Erythroblast (primary cell): ENCODE measurements at places on chromosomes 11 and 22.
A peak's percentile ranks its signal among the peaks of the same experiment; 100 is the strongest.

- DNase-seq, result no peak
Measured at GRCh38 chr11:92839450-92839849, 130.0 kb upstream of the MTNR1B start.

- DNase-seq, result no peak
Measured at GRCh38 chr11:87803748-87804147, 371.5 kb downstream of the RAB38 start.

- DNase-seq, result peak; percentile 64
Measured at GRCh38 chr11:93921695-93922468, 71.5 kb upstream of the VSTM5 start.

DNA sequence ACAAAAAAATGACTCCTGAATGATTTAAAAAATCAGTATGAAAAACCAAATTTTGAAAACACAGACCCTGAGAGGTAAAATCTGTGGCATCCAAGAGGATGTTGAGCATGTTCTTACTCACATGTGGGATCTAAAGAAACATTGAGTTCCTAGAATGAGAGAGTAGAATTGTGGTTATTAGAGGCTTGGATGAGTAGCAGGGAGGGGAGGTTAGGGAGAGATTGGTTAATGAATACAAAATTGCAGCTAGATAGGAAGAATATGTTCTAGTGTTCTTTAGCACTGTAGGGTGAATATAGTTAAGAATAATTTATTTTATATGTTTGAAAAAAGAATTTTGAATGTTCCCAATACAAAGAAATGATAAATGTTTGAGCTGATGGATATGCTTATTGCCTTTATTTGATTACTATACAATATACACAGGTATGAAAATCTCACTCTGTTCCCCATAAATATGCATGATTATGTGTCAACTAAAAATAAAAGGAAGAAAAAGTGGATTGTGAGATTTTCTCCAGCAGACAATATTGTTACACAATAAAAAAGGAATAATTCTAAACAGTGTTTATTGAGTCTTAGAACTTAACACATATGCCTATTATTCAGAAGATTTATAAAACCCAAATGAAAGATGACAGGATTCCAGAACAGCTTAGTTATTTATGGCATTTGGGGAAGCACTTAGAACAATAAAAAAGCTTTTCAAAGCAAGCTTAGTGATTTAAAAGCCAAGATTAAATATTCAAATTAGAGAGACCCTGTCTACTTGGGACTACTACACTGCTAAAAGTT lies 28.7 kb downstream of the MS4A2 start:
- no peak for DNase-seq

GRCh38 chr22:37759281-37759680 lies 48.5 kb upstream of the GCAT start:
- no peak for DNase-seq

DNA sequence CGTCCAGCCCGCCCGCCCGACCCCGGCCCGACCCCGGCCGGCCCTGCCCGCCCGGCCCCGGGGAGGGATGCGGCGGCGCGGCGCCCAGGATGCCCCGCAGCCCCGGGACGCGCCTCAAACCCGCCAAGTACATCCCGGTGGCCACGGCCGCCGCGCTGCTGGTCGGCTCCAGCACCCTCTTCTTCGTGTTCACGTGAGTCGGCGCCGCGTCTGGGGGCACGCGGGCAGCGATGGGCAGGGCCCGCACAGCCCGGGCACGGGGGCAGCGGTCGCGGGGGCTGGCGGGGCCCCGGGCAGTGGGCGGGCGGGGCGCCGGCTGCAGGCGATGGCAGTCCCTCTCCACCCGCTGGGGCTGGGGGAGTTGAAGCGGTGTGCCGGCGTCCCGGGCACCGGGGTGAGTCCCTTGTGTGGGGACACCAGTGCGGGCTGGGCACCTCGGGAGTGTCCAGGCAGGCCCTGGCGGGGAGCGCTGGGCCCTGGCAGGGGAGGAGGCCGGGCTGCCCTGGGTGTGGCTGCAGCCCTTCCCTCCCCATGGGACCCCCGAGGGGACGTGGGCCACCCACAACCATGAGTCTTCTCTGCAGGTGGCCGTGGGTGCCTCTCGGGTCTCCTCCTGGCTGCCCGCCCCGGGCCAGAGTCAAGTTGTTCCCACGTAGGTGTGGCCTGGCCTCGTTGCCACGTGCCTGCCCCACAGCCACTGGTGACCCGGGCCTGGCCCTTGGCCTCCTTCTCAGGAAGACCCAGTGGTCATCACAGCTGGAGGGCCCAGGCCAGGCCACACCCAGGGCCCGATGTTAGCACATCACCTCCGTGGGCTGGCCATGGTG lies 468 bp downstream of the ZDHHC8 start:
- DNase-seq, result peak; percentile 43

GRCh38 chr11:3099178-3099577 lies 42.0 kb upstream of the CARS1 start:
- no peak for DNase-seq

DNA sequence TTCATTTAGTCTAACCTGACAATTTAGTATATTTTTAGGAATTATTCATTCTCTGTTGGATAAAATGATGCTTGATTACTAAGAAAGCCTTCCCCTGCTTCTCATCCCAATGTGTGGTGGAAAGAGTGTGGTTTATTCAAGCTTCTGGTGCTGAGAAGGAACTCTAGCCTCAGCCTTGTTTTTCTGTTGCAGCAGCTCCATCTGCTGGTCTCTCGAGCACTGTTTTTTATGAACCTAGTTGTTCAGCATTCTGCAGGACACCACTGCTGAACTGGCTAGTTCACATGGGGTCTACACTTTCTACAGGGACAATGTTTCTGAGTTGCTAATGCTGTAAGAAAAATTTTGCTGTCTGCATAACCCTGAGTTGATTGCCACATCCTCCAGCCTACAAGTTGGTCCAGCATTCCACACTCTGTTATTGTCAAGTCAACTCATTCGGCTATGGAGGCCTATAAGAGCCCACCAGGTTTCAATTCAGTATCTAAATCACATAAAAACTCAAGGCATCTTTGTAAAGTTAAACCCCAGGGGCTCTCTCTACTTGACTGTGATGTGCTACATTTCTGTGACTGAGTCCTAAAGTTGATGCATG lies 14.3 kb downstream of the OR2AG2 start:
- peak; percentile 29 for DNase-seq

DNA sequence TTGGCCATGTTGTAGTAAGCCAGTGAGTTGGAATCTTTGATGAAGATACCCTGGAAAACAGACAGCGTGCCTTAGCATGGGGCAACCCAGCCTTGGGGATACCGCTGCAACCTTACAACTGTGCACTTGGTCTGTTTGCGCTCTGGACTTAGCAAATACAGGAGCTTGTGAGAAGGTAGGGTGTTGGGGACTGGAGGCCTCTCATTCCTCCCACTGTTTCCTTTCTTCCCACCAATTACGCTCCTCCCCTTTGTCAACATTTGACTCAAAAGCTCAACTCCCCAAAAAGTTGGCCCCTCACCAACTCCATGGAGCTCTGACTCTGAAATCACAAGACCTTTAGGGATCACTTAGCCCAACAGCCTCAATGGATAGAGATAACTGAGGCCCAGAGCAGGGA lies 7.9 kb upstream of the TBC1D10A start:
- no peak for DNase-seq

- no peak for DNase-seq
Measured at GRCh38 chr11:104106136-104106754, 57.7 kb downstream of the PDGFD start.

- no peak for DNase-seq
Measured at GRCh38 chr11:116302756-116303155, 470.0 kb downstream of the BUD13 start.

DNA sequence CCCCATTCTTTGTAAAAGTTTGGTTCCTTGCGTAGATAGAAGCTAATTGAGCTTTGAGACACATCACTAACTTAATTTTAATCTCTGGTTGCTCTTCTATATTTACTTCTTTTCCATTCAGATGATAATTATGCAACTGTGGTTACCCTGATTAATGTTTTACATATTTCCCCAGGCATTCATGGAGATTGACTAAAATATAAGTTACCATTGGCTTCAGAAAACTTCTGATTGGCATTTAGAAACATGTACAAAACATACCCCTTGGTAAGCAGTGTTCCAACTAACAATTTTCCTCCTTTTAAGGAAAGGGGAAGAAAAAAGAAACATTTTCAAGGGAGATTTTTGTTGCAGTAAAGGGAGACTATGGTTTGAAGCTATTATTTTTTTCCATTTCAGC lies 43.9 kb downstream of the FAT3 start:
- no peak for DNase-seq

GRCh38 chr11:47550288-47551047 lies 2.5 kb downstream of the CELF1 start:
- peak; percentile 63 for DNase-seq

- DNase-seq, result no peak
Measured at GRCh38 chr22:20033045-20033706, 12.3 kb downstream of the TANGO2 start.

GRCh38 chr11:67666676-67667489 lies 7.5 kb downstream of the ALDH3B2 start:
- DNase-seq, result no peak

- no peak for DNase-seq
Measured at GRCh38 chr11:112481893-112482292, 221.2 kb upstream of the PLET1 start.

DNA sequence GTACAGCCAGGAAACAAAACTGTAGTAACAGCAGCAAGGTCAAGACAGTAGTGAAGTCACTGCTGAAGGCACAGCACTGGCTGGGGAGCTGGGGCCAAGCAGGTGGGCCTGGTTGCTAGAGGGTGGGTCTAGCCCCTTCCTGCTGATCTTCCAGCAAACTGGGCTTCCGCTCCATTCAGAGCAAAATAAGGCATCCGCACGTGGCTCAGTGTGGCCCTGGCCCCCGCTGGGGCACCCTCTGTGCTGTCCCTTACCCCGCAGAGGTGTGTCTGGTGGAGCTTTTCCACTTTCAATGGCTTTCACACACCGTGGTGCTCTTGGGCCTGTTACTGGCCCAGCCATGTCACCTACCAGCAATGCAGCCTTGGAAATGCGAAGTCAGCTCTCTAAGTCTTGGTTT lies 162.4 kb upstream of the B3GAT1 start:
- no peak for DNase-seq

GRCh38 chr11:102085864-102086551 lies 24.2 kb upstream of the YAP1 start:
- DNase-seq, result no peak

DNA sequence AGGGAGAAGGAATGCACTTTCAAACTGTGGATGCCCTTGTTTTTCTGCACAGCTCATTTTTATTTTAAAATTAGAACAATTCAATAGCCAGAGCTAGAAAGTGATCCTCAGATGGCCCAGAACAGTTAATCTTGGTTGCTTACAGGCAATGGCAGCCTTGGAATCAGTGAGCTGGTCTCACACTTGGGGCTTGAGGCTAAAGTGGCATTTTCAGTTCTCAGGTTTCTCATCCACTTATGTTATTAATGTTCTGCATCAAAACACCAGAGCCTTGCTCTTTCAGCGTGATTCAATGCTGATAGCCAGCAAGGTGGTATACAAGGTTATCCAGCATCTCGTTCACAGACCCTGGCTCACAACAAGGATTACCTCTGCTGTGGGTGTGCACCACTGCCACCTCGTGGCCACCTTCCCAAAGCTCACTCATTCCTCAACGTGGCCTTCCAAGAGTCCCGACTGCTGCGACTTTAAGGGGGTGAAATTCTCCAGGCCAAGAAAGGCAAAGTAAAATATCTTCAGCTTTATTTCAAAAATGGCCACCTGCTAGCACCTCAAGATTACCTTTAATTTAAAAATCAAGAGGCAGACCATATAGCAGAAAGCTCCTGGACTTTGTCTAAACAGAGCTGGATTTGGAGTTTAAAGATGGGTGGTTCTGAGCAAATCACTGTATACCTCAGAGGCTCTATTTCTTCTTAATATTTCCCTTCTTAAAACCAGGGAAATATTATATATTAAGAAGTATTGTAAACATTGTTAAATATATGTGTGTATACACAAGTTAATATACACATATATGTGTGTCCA lies 34.2 kb upstream of the FSHB start:
- DNase-seq, result peak; percentile 61

DNA sequence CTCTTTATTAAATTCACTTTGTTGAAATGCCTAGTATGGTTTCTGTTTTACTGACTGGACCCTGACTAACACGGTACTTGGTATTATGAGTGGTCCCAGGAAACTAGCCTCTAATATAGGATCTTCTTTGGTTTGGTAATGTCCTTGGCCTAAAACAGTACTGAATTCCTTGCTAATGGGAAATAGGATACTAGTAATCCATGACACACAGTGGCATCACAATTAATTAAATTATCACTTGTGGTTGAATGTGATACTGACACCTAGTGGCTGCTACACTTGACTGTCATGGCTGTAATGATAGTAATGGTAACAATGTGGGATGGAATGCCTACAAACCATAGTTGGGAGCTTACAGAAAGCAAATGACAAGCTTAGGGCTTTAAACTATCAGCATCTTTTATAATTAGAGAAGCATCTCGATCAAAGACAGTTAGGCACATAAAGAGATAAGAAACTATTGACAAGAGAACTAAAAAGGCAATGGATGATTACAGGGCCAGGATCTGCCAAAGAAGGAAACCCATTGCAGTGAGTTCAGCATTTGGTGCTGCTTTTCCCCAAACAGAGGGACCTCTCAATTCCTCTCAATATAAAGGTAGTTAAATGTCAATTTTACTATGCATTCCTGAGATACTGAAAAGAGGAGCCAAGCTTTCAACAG lies 8.6 kb downstream of the DNHD1 start:
- DNase-seq, result peak; percentile 65

DNA sequence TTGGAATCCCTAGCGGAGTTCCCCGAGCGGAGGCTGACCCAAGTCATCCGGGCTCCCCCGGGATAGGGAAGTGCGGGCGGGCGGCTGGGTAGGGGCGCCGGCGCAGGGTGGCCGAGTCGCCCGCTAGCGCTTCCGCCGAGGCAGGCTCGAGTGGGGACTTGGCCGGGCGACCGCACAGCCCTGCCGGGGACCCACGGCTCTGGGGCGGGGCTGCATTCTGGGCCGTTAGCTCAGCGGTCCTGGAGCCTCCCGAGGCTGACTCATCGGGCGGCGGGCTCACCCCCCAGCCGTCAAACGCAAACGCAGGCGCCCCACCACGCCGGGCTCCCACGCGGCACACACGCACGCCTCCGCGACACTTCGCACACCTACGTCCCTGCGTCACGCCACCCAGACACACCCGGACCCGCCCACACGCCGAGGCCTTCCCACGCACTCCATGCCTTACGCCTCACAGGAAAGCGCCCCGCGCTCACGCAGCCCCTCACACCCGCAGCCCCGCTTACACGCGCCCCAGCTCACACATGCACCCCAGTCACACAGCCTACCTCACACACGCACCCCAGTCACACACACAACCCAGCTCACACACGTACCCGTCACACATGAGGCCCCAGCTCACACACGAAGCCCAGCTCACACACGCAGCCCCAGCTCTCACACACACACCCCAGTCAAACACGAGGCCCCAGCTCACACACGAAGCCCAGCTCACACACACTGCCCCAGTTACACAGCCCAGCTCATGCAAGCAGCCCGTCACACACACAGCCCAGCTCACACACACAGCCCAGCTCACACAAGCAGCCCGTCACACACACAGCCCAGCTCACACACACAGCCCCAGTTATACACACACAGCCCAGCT lies 1.2 kb downstream of the PHLDB1 start:
- peak; percentile 58 for DNase-seq

DNA sequence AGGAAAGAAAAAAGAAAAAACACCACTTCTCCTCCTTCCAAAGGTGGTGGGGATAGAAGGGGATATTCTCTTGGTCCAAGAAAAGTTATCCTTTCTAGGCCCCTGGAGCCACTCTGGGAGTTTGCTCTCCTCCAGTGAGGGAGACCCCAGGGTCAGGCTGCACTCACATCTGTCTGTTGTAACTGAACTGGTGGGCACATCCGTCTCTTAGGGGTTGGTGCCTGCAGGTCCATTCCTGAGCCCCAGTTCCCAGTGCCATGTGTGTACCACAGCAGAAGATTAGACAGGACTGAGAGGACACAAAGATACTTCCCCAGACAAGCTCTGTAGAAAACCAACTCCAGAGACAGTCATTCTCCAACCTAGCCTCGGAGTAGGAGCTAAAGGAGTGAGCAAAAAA lies 3.1 kb upstream of the ATG2A start:
- DNase-seq, result no peak
